ENCODE measurements at places on chromosomes 12 and 14.

DNA sequence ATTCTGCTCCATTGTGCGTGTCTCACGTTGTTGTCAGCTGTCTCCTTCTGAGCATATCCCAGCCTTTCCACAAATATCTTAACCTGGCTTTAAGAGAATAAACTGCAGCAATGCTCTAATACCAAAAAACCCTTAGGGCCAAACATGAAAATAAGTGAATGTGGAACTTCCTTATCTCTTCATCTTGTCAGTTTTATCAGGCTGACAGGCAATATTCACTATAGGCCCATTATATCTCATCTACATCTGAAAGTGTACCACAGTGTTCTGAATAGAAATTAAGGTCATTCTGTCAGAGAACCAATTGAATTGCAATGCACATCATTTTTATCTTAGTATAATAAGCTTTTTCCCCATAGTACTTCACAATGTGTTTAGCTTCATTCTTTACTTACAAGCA lies 933.1 kb upstream of the FBXO33 start:
- no peak for DNase-seq

DNA sequence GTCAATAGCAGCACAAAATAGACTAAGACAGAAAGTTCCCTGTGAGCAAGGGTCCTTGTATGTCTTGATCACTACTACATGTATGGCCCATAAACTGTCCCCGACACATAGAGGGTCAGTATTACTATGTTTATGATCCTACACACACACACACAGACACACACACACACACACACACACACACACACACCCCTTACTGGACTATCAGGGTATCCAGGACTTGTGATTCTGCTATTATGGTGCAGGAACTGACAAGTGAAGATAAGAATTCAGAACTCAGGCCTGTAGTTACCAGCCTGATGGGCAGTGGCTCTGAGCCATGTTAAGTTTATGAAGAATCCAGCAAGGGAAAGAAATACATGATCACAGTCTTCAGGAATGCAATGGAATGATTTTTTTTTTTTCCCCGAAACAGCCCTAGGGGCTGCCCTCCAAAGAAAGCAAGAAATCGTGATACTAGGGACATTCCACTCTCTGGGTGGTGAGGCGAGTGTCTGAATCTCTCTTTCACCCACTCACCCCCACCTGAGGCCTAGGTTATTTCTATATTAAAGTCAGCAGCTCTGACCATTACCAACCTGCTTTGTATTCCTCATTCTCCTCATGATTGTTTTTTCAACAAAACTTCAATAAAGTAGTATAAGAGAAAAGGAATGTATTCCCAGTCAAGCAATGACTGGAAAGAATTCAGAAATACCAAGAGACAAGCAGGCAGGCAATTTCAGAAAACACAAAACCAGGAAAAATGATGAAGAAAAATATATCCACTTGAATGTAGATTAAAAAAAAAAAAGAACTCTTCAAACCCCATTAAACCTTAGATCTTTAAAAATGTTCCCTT lies 105.8 kb downstream of the AVPR1A start:
- DNase-seq: no peak

DNA sequence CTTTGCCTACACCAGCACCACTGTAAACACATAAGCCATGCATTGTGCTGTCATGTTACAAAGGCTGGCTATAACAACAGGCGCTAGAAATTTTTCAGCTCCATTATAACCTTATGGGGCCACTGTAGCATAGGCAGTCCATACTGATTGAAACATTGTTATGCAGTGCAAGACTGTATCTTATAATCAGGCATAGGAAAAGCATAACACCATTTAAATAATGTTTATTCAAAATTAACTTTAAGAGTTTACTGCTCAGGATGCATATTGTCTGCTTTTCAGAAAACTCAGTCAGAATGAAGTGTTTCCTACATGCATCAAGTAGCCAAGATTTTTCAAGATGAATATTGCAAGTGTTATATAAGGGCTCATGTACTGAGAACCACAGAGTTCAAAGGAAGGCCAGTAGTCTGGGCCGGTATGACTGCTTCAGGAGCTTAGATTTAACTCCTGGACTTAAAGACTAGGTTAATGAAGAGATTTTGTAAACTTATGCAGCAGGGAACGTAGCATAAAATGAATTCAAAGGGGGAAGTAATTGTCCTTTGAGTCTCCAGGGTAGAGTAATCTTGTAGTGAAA lies 46.9 kb downstream of the ATXN7L3B start:
- DNase-seq: no peak

GRCh38 chr12:4307593-4308333 lies 13.2 kb upstream of the TIGAR start:
- DNase-seq: peak; percentile 52

- no peak for DNase-seq
Observed at GRCh38 chr12:95738024-95738611, 52.4 kb downstream of the NTN4 start.

- no peak for DNase-seq
Observed at GRCh38 chr14:55097881-55098560, 31.0 kb upstream of the LGALS3 start.

DNA sequence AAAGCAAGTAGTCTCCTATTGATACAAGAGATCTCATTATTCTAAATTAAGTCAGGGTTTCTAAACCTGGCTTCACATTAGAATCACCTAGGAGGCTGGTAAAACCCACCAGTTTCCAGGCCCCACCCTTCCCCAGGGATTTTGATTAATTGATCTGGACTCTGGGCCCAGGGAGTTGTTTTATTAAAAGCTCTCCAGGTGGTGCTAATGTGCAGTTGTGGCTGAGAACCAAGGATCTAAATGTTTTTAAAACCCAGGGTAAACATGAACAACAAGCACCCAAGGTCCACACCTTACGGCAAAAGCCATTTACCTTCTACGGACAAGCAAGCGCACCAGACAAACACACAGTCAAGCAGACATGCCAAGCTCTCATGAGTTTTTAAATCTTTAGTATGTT lies 73.9 kb downstream of the SLC2A13 start:
- DNase-seq: no peak

GRCh38 chr14:96126339-96126782 lies 78.3 kb upstream of the BDKRB2 start:
- no peak for DNase-seq

DNA sequence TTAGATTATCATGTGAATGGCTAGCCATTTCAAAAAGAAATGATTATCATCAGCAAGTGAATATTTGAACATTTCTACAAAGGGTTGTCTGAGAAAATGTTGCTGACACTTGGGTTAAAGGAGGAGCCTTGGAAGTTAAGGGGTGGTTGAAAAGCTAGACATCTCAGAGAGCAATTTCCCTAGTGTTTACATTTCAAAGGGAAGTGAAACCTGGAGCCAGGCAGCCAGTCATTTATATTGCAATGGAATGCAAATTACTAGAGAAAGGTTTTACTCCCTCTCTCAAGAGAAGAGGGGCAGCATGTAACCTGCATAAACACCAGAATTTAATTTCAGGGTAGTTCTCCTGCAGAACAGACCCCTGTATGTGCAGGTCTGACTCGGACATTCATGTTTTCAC lies 279.0 kb downstream of the SLC16A7 start:
- no peak for DNase-seq

- DNase-seq: no peak
Observed at GRCh38 chr12:25712169-25712568, 159.1 kb upstream of the LMNTD1 start.

GRCh38 chr14:92316176-92316575 lies 6.8 kb upstream of the SLC24A4 start:
- no peak for DNase-seq

DNA sequence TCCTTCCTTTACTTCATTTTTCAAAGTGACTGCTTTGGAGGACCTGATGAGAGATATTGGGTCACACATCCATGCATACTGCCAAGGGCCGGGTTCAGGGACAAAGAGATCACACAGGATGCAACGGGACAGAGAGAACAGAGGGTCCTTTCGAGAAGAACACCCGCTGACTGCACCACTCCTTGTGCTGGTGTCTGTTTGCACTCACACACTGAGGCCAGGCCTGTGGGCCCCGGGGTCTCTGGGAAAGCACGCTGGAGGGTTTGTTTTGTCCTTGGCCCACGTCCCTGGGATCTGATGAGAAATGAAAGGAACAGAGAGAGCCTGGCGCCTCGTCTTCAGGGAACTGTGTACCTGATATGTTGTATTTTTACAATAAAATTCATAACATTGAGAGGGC lies 42.2 kb downstream of the PAH start:
- DNase-seq: no peak

DNA sequence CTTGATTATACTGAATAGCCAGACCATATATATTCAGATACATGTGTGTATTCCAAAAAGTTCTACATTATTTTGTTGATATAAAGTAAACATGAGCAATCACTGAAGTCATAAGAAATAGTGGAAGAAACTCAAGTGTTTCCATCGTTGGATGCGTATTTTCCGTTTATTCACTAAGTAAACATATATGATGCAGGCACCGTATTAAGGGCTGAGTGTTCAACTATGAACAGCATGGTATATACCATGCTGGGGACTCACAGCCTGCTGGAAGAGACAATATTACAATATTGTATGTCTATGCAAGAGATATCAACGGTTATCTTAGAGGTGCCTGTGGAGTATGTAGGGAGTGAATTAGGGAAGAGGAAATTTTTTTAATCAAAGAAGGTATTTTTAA lies 1.2 kb downstream of the PYROXD1 start:
- DNase-seq: no peak

DNA sequence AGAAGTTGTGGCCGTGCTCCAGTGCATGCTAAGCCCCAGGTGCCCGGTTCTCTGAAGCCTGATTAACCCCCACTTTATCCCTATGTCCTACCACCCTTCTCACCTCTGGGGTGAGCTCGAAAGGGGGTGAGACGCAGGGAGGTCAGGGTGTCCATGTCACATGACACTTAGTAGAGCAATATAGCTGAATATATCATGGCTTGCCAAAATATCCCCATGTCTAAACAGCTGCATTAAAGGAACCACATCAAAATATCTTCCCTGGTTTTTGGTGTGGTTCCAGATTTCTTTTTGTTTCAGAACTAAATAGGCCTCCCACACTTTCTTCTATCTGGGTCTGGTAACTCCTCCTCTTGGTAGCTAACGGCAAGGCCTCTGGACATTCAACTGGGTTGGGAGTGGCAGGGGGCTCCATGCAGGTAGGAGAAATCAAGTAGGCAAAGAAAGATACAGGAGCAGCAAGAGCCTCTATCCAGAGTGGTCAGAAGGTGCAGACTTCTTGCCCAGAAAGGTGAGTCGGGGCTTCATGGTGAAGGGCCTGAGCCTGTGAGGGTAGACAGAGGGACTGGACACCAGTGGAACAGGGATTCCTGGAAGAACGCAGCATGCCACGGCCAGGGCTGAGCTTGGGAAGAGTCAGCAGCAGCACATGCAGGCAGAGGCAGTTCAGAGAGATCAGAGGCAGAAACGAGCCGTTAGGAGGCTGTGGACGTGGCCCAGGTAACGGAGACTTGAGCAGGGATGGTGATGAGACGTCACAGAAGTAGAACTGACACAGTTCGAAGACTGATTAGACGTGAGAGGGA lies 202.8 kb upstream of the DIO3 start:
- DNase-seq: no peak

DNA sequence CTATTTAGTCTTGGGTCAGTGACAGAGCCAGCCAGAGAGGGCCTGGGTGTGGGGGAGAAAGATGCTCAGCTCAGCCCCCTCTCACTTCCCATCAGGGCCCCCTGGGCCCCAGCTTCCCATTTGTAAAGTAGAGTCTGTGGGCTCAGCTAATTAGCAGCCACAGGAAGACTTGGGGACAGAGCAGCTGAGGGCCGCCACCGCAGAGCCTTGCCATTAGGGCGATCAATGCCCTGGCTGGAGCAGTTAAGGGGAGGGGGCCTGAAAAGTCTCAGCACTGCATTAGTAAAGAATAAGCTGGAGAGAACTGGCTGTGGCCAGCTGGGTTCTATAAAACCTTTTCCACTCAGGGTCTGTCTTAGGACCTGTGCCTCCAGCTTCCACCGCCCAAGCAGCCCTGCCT lies 2.7 kb downstream of the PLEKHD1 start:
- no peak for DNase-seq

GRCh38 chr12:95533985-95534384 lies 17.3 kb downstream of the USP44 start:
- no peak for DNase-seq

DNA sequence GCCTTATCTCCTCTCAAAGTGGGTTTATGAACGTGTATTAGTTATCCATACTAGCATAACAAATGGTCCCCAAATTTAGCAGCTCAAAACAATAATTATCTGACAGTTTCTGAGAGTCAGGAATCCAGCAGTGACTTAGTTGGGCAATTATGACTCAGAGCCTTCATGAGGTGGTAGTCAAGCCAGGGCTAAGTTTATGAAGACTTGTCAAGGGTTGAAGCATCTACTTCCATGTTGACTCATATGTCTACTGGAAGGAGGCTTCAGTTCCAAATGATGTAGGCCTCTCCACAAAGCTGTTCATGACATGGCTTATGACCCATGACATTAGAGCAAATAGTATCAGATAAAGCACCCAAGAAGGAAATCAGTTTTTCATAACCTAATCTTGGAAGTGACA lies 73.2 kb downstream of the IPO8 start:
- DNase-seq: peak; percentile 25

- DNase-seq: no peak
Observed at GRCh38 chr12:130431176-130431575, 93.5 kb downstream of the PIWIL1 start.

DNA sequence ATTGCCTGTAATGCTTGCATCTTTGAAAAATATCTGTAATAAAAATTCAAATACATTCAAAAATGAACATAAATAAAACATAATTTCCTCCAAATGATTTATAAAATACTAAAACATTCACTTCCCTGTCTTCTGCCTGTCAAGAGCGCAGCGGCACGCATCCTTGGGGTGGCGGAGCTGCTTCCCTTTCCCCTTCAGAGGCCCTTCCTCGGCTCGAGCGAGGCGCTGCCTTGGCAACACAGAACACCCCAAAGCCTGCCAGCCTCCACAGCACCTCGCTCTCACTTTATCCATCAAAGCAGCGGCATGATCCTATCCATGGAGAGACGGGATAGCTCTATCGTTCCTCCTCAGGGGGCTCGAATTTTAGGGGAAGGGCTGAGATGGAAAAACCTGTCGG lies 146.2 kb downstream of the GXYLT1 start:
- no peak for DNase-seq

DNA sequence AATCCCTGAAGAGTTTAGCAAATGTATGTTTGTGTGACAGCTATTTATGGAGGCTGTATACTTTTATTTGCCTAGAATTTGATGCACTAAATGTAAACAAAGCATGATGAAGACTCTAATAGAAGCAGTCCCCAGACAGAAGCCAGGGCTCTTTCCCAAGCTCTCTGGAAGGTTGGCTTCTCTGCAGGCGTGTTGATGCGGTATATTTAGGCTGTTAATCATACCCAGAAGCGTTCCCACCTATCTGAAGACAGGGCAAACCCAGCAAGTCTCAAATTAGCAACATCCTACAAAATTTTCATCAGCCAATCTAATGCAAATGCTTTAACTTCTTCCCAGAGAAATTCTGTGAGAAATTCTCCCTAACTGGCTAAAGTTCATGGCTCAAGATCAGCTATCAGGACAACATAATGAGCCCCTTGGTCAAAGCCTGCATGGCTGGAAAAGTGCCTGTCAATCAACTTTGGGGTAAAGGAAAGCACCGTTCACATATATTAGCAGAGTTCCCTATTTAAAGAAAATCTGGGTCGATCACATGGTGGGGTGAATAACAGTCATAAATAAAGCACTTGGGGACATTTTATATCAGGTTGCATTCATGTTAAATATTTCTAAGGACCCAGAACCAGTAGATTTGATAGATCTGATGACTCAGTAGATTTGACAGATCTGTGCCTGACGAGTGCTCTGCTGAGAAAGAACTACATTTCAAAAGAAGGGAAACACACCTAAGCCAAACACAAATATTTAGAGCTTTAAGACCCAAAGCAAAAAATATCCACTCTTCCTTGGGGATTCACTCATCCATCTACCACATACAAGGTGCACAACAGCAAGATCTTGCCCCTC lies 46.6 kb downstream of the KSR2 start:
- no peak for DNase-seq

- DNase-seq: no peak
Observed at GRCh38 chr12:13887779-13888388, 93.5 kb downstream of the GRIN2B start.

All from skeletal muscle cell (primary cell).